Hematopoietic multipotent progenitor cell treated with erythropoietin and hydrocortisone succinate and interleukin-3 and kit ligand, for 4 days (in vitro differentiated cells): ENCODE measurements at places on chromosomes 16 and 17.

DNA sequence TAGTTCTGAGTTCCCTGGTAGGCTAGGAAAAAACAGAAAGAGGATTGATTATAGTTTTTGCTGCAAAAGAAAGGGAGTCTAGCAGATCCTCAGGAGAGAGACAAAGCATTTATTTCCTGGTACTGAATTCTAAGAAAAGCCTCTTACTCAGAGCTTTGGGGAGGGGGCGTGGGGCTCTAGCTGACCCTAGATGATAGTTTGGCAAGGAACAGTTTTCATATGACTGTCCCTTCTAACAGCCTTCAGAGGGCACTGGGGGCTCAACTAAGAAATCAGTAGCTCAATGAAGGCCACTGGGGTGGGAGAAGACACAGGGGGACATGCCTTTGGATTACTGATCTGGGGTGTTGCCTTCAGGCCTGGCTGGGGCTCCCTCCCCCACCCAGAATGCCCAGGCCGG is 4.0 kb downstream of the CA7 start:
- DNase-seq, result no peak

DNA sequence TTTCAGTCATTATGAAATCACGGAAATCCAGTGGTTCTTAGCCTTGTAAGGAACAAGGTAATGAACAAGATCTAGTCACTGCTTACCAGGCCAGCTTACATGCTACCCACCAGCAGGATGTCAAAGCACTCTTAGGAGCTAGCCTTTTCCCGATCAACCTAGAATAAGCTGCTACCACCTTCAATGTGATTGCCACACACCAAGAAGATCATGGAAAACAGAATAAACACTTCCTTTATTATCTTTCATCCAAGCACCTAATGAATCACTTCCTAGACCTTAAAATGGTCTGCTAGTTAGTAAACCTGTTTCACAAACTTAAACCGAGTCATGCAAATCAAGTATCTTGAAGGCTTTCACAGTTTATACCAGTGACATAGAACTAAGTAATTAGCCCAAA is 5.0 kb downstream of the BBS2 start:
- no peak for DNase-seq

DNA sequence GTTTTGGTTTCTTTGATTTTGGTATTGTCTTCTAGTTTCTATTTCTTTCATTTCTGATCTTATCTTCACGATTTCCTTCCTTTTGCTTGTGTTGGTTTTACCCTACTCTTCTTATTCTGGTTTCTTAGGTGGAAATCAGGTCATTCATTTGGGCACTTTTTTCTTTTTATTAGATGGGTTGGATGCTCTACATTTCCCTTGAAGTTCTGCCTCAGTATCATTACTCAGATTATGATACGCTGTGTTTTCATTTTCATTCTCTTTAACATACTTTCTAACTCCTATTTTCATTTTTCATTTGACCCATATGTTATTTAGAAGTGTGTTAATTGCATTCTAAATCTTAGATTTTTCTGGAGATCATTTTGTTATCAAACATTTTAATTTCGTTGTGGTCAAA is 108.6 kb downstream of the IRF8 start:
- DNase-seq, result no peak

GRCh38 chr17:57068222-57068658 is 16.8 kb upstream of the AKAP1 start:
- DNase-seq, result no peak

DNA sequence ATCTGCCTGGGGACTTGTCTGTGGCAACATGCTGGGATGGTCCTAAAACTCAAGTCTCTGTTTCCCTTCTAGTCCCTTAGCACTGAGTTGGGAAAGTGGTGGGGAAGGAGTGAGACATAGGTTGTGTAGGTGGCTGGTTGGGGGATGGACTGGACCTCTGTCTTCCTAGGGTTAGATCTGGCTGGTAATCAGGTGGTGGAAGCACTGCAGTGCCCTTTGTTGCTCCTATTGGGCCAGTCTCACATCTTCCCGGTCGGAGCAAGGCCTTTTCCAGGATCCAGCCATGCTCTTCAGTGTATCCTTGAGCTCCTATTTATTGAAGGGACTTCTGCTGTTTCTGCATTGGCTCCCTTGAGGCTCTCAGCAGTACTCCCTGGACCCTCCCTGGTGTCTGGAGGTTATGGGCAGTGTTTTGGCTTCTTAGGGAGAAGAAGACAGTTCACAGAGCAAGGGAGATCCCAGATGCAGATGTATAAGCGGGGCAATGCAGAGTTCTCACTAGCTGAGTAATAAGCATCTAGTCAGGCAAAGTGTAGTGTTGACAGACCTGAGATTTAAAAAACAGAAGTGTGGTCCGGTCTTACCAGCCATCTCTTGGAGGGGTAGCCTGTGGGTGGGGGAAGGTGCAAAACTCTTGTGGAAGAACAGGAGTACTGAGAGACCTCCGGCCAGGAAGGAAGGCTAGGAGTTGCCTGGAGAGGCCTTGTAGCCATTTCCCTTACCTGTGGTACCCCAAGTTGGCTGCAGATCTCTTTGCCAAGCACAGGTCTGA is 1.3 kb upstream of the NUTF2 start:
- DNase-seq, result peak; percentile 27

DNA sequence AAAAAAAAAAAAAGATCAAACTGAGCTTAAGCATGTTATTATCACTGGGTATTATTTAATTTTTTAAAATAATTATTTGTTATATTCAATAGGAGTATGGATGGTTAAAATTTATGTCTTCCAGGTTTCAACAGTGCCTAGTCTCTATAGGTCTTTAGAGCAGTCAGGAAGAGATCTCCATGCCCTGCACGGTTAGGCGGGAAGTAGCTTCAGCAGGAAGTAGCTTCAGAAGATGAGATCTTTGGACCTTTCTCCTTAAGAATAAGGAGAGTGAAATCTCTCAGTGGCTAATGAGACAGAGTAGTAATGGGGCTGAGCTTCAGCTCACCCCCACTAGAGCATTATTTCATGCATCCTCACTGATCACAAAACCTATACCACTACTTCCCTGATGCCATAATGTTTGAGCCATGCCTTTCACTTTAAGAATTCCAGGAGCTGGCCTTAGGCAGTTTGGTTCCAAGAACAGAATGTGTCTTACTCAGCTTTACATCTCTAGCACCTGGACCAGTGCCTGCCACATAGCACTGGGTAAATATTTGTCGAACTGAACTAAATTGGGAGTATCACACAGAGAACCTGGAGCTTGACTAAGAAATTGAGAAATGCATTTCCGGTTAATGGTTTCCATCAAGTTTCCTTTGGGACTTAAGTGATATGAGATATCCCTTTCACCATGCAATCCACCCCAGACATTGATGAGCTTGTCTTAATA is 43.5 kb downstream of the SCPEP1 start:
- no peak for DNase-seq

DNA sequence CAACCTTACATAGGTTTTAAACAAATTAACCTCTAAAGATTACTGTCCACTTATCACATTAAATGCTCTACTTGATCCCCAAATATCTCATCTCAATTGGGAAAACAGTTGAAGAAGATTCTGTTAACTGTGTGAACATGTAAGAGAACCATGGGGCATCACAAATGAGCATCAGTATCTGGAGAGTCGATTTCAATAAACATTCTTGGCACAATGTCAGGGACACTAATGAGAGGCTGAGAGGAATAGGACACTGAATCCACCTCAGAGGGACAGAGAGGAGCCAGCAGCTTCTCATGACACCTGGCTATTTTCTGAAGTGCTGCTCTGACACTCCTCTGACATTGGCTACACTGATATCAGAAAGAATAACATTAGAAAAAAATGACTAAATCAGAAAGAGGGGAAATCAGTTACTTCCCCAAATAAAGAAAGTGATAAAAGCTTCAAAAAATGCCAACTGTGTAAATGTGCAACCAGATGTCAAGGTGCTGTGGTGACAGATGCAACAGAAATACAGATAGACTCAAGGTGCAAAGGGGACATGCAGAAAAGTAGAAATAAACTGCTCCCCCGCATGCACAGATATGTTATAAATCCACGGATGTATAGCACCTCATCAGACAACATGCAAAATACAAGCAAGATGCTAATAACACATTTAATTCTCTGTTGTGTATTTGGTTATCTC is 67.4 kb downstream of the SNX11 start:
- DNase-seq, result no peak

GRCh38 chr16:79263425-79263824 is 337.1 kb downstream of the MAF start:
- no peak for DNase-seq

DNA sequence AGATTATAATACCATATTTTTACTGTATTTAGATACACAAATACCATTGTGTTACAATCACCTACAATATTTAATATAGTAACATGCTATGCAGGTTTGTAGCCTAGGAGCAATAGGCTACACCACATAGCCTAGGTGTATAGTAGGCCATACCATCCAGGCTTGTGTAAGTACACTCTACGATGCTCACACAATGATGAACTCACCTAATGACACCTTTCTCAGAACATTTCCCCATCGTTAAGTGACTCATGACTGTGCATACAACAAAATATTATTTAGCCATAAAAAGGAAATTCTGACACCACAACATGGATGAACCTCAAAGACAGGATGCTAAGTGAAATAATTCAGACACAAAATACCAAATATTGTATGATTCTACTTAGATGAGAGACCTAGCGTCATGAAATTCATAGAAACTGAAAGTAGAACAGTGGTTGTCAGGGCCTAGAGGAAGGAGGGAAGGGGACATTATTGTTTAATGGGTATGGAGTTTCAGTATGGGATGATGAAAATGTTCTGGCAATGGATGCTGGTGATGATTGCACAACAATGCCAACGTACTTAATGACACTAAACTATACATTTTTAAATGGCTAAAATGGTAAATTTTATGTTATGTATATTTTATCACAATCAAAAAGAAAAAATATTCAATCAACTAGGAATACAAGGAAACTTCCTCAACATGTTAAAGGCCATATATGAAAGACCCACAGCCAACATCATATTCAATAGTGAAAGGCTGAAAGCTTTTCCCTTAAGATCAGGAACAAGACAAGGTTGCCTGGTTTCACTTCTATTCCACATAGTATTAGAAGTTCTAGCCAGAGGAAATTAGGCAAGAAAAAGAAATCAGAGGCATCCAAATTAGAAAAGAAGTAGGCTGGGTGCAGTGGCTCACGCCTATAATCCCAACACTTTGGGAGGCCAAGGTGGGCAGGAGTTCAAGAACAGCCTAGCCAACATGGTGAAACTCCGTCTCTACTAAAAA is 5.9 kb upstream of the C16orf87 start:
- DNase-seq, result no peak

- DNase-seq, result no peak
Observed at GRCh38 chr17:64983708-64984107, 64.4 kb upstream of the LRRC37A3 start.

DNA sequence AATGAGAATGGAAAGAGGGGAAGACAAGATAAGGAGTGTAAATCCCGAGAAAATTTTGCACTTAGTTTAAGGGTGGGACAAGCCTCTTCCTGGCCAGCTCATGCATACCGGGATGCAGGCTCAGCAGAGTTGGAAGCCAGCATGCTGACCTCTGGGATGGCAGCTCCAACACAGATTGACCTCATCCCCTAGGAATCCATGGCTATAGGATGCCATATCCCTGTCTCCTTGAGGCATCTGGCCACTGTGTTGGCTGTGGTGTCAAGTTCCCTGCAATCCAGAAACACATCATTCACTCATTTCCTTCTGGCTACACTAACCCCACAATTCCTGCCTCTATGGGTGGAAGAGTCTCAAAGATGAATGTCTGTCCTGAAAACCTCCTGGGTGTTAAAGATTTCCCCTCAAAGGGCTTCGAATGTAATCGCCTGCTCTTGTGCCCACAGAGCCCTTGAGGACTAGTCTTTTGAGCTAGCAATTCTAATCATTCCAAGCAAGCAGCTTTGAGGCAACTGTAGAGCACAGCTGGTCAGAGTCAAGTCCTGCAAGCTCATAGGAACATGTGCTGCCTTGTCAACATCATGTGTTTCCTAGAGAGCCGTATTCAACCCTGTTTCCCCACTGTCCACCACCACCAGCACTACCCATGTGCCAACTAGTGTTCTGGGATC is 141.4 kb downstream of the PMP22 start:
- no peak for DNase-seq
